ENCODE measurements at places on chromosomes 6 and 20.

DNA sequence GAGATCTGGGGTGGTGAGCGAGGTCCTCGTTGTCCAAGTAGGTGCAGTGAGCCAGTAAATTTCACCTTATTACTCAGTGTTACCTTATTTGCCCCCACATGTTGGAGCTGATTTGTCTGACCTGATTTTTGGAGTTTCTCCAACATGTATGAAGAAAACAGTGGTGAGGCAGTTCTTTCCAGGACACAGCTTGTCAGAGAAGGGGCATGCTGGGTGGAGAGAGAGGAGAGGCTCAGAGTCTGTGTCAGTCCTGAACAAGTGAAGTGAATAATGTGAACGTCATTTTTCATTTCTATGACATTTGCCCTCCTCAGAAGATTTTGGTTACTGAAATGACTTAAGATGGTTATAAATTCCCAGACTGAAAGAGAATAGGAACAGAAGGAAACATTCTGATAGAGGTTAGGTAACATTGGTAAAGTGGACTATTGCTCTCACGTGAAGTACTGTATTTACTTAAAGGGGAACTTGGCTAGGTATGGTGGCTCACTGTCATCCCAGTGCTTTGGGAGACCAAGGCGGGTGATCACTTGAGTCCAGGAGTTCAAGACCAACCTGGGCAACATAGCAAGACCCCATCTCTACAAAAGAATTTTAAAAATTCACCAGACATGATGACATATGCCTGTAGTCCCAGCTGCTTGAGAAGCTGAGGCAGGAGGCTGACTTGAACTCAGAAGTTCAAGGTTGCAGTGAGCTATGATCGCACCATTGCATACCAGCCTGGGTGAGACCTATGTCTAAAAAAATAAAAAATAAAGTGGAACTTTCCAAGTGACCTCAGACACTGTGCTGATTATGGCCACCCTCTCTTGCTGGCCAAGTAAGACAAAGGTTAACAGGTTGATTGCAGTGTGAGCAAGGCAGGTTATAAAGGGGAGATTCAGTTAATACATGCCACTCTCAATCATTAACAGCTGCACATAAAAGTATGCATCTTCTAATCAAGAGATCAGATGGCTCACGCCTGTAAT lies 184.3 kb downstream of the EDN1 start:
- no peak for DNase-seq

DNA sequence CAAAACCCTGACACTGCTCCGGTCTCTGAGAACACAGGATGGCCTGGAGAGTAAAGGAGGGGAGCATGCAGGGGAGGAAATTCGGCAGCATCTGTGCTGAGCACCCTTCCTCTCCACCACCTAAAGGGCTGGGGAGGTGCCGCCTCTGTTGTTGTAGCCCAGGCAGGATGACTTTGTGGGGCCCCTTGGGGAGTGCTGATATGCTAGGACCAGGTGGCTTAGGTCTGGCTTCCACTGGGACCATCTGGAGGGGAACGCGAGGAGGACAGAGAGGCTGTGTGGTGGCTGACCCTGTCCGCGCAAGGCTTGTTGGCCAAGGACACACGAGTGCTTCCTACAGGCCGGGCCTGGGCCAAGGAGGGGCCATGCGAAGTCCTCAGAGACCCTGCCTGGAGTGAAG lies 9.9 kb upstream of the RPS6KA2 start:
- no peak for DNase-seq

DNA sequence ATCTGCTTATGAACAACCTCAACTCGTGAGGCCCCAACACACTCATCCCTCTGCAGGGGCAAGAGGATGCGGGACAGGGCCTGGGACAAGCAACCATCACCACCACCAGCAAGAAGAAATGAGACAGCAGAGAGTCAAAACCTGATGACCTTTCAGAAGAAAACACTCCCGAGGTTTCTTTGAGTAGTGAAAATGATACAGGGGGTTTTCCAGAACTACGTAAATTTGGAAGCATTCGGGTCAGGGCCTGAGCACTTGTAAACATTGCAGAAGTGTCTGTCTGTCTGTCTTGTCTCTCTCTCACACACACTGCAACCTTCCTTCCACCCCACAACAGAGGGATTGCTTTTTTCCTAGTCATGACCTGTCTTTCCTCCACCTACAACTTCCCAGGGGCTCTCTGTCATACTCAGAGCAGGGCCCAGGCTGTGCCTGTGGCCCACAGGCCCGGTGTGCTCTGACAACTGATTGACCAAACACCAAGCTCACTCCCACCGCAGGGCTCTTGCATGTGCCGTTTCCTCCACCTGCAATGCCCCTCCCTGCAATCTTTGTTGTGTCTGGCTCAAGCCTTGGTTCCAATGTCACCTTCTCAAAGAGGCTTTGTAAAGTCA lies 90.9 kb downstream of the BMP7 start:
- no peak for DNase-seq

DNA sequence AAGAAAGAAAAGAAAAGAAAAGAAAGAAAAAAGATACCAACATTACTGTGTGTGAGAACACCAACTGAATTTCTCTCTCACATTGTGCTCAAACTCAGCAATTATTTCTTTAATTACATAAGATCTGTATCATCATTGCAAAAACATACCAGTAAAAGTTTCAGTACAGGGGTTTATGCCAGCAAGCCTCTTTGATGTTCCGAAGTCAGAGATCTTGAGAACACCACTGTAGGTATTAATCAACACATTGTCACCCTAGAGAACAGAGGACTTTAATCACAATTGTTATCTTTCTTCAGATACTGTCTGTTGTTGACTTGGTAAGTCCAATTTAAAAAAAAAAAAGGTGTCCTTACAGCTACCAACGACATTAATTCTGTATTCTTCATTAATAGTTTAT lies 60.9 kb upstream of the MAP7 start:
- no peak for DNase-seq

DNA sequence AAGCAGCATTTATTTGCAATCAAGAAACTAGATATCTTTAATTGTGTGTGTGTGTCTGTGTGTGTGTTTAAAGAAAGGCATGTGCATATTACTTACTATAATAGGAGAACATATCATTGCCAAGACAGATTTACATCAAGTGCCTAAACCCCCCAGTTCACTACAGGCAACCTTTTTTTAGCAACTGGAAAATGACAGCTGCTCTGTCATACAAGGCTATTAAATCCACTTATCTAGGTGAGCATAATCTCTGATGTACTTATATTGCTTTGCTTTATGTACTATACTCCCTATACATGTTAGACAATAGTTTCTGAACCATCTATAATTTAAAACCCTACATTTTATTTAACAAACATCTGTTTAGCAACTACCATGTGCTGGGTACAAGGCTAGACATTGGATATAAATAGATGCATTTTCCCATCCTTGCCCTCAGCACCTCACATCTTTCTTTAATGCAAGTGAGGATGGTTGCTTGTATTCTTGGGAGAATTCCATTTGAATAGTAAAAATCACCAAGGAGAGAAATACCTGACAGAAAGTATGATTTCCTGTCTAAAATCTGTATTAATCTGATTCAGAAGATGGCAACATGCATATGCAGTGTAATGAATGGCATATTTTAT lies 398.3 kb downstream of the LAMA2 start:
- no peak for DNase-seq

DNA sequence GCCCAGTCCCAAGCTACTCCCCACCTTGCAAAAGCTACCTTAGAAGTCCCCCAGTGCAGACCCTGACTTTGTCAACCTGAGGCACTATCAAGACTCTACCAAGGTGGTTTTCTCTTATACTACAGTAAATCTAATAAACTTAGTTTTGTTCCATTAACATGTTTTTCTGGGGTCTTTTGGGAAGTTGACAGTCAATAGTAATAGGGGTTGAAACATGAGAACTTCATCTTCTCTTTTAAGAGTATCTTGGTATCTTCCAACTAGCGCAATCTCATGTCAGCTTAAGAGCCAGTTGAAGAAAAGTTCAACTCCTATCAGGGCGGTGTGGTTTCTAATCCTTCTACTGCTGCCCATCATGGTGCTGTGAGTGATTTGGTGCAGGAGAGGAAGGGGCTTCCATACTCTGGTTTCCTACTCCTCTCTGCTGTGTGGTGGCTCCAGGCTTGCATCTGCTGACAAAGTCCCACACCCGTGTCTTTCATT lies 164.2 kb downstream of the FOXA2 start:
- no peak for DNase-seq

DNA sequence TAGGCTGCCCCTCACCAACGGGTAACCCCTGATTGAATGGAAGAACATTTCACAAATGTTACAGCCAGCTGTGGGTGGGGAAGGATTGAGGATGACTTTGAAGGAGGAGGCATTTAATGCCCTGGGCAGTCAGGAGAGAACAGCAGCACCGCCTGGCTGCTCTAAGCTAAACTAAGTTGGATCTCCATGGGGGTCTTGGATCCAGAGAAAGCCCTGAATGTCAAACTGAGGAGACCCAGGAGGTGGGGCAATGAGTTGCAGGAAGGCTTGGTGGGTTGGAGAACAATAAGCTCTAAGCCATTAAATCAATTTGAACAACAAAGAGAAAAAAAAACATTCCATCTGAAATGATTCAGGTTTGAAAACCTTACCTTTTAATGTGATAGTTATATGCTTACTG lies 35.4 kb downstream of the TMX4 start:
- DNase-seq: no peak

DNA sequence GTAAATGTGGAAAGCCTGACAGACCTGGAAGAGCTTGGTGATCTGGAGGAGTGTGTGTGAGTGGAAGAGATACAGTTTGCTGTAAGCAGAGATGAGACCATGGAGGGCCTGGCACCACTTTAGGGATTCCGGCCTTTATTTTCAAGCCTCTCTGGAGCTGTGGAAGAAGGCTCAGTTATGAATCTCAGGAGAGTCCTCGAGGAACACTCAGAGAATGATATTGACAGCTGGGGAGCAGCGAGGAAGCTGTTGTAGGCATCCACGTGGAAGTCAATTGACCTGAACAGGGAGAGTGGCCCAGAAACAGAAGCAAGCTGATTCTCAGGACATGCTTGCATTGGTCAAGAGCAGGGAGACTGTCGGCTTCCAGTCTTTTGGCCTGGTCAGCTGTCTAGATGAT lies 108.4 kb upstream of the FOXQ1 start:
- DNase-seq: no peak

- DNase-seq: peak; percentile 20
These were observed 3.4 kb upstream of the BHLHE23 start for GRCh38 chr20:63009988-63010769.

DNA sequence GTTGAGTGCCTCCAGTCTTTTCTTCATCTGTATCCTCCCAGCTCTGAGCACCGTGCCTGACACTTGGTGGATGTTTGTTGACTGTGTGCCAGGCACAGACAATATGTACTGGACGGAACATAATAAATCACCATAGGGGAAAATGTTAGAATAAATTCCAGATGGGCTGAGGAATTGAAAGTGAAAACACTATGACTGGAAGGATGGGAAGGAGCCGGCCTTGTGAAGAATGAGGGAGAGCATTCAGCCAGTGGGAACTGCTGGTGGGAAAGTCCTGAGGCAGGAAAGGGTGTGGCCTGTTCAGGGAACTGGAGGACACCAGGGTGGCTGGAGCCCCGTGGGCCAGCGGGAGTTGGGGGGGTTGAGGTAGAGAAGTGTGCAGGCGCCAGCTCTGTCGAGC lies 75.4 kb downstream of the MTHFD1L start:
- no peak for DNase-seq

- no peak for DNase-seq
These were observed 17.4 kb downstream of the CHRNA4 start for GRCh38 chr20:63343460-63344445.

GRCh38 chr6:162726947-162727321 lies 632 bp downstream of the PRKN start:
- no peak for DNase-seq

- DNase-seq: no peak
These were observed 16.9 kb upstream of the SRSF3 start for GRCh38 chr6:36577301-36577700.

DNA sequence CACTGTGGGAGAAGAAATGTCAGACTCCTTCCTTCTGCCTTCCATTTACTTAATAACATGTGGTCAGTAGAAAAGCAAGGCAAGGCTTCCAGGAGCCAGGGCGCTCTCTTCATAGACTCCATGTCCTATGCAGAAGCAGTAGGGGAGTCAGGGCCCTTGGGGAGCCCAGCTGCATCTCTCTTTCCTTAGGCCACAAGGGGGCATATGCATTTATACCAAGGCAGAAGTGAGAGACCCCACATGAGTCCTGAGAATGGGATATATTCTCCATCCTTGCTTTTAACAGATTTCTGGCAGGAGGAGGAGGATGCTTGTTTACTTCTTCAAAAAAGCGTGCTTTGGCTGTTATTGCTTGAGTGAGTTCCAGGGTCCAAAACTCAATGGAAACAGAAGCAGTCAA lies 198.5 kb downstream of the HIVEP2 start:
- DNase-seq: peak; percentile 10

GRCh38 chr6:68876792-68877493 lies 241.9 kb downstream of the ADGRB3 start:
- no peak for DNase-seq

DNA sequence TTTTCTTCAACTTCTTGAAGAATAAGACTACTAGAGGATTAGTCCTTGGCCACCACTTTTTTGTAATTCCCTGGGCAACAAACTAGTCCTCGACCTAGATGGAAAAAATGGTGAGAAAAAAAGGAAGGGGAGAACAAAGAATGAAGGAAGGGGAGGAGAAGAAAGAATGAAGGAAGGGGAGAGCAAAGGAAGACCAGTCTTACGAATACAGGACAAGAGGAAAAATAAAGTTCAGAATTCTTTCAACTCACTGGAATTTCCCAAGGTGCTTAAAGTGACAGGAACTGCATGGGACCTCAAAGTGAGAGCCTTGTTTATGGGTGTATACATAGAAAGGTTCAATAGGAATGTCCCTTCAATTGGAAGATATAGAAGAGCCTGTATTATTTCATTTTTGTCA lies 509.3 kb upstream of the JARID2 start:
- no peak for DNase-seq

- DNase-seq: no peak
These were observed 57.6 kb downstream of the TRERF1 start for GRCh38 chr6:42394151-42394550.

DNA sequence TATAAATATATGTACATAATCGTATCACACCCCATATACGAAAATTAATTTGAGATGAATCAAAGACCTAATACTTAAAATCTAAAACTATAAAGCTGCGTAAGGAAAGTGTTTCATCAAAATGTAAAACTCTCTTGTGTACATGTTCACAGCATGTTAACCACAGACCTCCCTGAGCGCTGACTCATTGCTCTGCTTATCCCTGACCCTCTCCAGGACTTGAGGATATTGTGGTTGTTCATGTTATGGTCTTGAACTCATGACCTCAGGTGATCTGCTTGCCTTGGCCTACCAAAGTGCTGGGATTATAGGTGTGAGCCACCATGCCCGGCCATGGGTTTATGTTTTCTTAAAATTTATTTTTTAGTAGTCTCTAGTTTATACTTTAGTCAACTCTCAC lies 14.2 kb downstream of the FAM83B start:
- DNase-seq: no peak

- DNase-seq: no peak
These were observed 2.4 kb upstream of the KHDC1L start for GRCh38 chr6:73227606-73228255.
